ENCODE measurements at places on chromosomes 4 and X. TPM values are rescaled to one million over a fixed set of nuclear protein-coding genes. Genes with fewer than 3 reads are reported as not detected.

- no peaks in the 10 kb centered on the region for H3K27me3 ChIP-seq
- peak overlapping the region; percentile 84 for H3K4me3 ChIP-seq
- peaks cover 61% of the 10 kb centered on the region for H3K4me1 ChIP-seq
Observed at GRCh38 chr4:2935762-2936743, 27.2 kb downstream of the NOP14 start.

DNA sequence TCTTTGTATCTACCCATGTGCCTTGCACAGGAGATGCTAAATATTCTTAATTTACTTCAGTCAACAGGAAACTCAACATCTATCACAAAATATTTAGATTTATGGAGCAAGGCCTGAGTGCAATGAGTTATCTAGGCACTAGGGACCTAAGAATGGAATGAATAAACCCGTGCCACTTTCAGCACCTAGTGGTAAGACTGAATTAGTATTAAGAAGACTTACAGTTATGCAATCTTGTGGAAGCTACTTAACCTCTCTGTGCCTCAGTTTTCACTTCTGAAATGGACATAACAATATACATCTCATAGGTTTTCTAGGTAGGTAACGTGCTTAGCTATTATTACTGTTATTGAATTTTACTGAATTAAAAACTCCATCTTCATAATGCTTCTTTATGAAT lies 144.6 kb upstream of the MAP3K15 start:
- H3K27ac ChIP-seq, result no peak overlapping the region
- H3K36me3 ChIP-seq, result no peaks in the 10 kb centered on the region
- H3K4me1 ChIP-seq, result no peaks in the 10 kb centered on the region
- no peak overlapping the region for H3K4me3 ChIP-seq
- DNase-seq, result no peak

GRCh38 chrX:51893931-51894696 lies 691 bp downstream of the MAGED1 start:
- no peak for DNase-seq
- H3K4me1 ChIP-seq, result peaks cover 13% of the 10 kb centered on the region
- peak overlapping the region; percentile 73 for H3K4me3 ChIP-seq
- no peaks in the 10 kb centered on the region for H3K27me3 ChIP-seq
- H3K36me3 ChIP-seq, result peaks cover 19% of the 10 kb centered on the region

- peaks cover 60% of the 10 kb centered on the region for H3K4me1 ChIP-seq
- H3K27me3 ChIP-seq, result no peaks in the 10 kb centered on the region
- no peaks in the 10 kb centered on the region for H3K36me3 ChIP-seq
- H3K27ac ChIP-seq, result peak overlapping the region; percentile 75
- DNase-seq, result no peak
- H3K4me3 ChIP-seq, result no peak overlapping the region
Observed at GRCh38 chr4:89258506-89258905, 49.1 kb downstream of the GPRIN3 start.

DNA sequence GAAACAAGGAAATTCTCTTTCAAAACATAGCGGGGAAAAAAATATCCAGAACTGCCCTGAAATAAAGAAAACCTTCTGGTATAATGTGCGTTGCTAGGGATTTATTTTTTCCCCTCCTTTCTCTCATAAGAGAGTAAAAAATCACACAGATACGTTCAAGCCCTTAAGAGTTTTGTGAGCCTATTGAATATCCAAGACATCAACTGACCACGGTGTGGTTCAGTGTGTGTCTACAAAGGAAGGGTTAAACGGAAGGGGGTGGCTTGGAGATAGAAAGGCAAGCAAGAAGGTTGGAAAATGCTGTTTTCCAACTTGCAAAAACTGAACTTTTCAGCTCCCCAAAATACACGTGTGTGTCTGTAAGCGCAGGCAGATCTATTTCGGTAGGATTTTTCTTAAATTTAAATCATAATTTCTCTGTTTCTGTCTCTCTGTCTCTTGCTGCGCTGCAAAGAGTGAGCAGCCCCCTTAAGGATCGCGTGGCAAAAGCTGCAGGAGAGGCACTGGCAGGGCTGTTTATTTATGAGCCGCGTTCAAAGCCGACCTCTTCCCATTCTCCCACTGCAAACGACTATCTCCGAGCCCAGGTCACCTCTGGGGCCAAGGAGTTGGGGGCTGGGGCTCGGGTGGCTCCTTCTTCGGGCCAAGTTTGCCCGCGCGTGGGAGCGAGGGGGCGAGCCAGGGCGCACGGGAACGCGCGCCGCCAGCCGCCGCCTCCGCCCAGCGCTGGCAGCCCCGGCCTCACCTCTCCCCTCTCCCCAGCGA lies 492 bp upstream of the SLIT2 start:
- H3K4me3 ChIP-seq, result peak overlapping the region; percentile 73
- H3K27ac ChIP-seq, result peak overlapping the region; percentile 71
- peaks cover 54% of the 10 kb centered on the region for H3K27me3 ChIP-seq

- no peak for DNase-seq
- H3K4me3 ChIP-seq, result no peak overlapping the region
- no peak overlapping the region for H3K27ac ChIP-seq
- no peaks in the 10 kb centered on the region for H3K27me3 ChIP-seq
- peaks cover 28% of the 10 kb centered on the region for H3K36me3 ChIP-seq
Observed at GRCh38 chr4:2487632-2488031, 18.7 kb downstream of the RNF4 start.

MTMR8 gene
- 0.44 TPM for total RNA-seq

ODAPH gene
- not detected for total RNA-seq

BMP3 gene
- not detected for total RNA-seq

CACNA1F gene
- total RNA-seq, result 0.08 TPM

SUPT20HL2 gene
- total RNA-seq, result not detected

Data from left ventricle myocardium inferior (tissue), 1 donor.